ENCODE measurements at places on chromosomes 3 and 15. TPM values are rescaled to one million over a fixed set of nuclear protein-coding genes. Genes with fewer than 3 reads are reported as not detected.

B3GNT5 gene
- 1.3 TPM for total RNA-seq

TMEM108 gene
- total RNA-seq, result 1.5 TPM

ZMYND10 gene
- total RNA-seq, result not detected

SLC28A1 gene
- 0.46 TPM for total RNA-seq

KCNH8 gene
- not detected for total RNA-seq

CIP2A gene
- total RNA-seq, result 1.5 TPM

BRK1 gene
- 92.6 TPM for total RNA-seq

ENTPD3 gene
- 0.30 TPM for total RNA-seq

RARRES1 gene
- 9.1 TPM for total RNA-seq

HCN4 gene
- 16.6 TPM for total RNA-seq

CLDN16 gene
- total RNA-seq, result not detected

PLSCR2 gene
- total RNA-seq, result not detected

RAD51 gene
- total RNA-seq, result 0.43 TPM

THRB gene
- total RNA-seq, result 24.1 TPM

ST8SIA2 gene
- total RNA-seq, result 2.0 TPM

ITPKA gene
- 2.6 TPM for total RNA-seq

SLC51A gene
- not detected for total RNA-seq

VIPR1 gene
- 3.4 TPM for total RNA-seq

TOP2B gene
- 84.3 TPM for total RNA-seq

EPHA6 gene
- 0.70 TPM for total RNA-seq

FBXW12 gene
- total RNA-seq, result not detected

CADM2 gene
- total RNA-seq, result 1.2 TPM

CISH gene
- 8.0 TPM for total RNA-seq

CYP1A1 gene
- total RNA-seq, result 0.30 TPM

SLC6A20 gene
- not detected for total RNA-seq

PDZRN3 gene
- 130 TPM for total RNA-seq

ATP13A4 gene
- 0.11 TPM for total RNA-seq

GATA2 gene
- 8.3 TPM for total RNA-seq

IDH3A gene
- total RNA-seq, result 448 TPM

C15orf61 gene
- total RNA-seq, result 15.7 TPM

IL17RB gene
- total RNA-seq, result 1.9 TPM

GPR62 gene
- not detected for total RNA-seq

KLHL6 gene
- total RNA-seq, result 0.65 TPM

LAMB2 gene
- 568 TPM for total RNA-seq

C3orf80 gene
- total RNA-seq, result not detected

RETNLB gene
- total RNA-seq, result not detected

RLBP1 gene
- total RNA-seq, result not detected

TTLL13 gene
- total RNA-seq, result not detected

SEMA6D gene
- total RNA-seq, result 16.5 TPM

COL6A5 gene
- total RNA-seq, result not detected

RBP2 gene
- not detected for total RNA-seq

SLC25A26 gene
- 51.3 TPM for total RNA-seq

ADAMTS9 gene
- 15.4 TPM for total RNA-seq

FBXO40 gene
- 207 TPM for total RNA-seq

NMNAT3 gene
- 12.1 TPM for total RNA-seq

RBMS3 gene
- total RNA-seq, result 25.3 TPM

CAMP gene
- total RNA-seq, result not detected

PODXL2 gene
- 0.94 TPM for total RNA-seq

TMC3 gene
- not detected for total RNA-seq

KNSTRN gene
- total RNA-seq, result 7.9 TPM

LEKR1 gene
- total RNA-seq, result 0.56 TPM

PROS1 gene
- total RNA-seq, result 19.8 TPM

RBPMS2 gene
- total RNA-seq, result 215 TPM

HRG gene
- not detected for total RNA-seq

GPR160 gene
- 0.54 TPM for total RNA-seq

MAGI1 gene
- 34.1 TPM for total RNA-seq

CADPS gene
- total RNA-seq, result 11.3 TPM

TMEM62 gene
- total RNA-seq, result 9.4 TPM

GCSAM gene
- total RNA-seq, result not detected

DPPA2 gene
- not detected for total RNA-seq

Measured in Right ventricle myocardium superior (tissue), 1 donor.